Activated naive CD8-positive, alpha-beta T cell treated with anti-CD3 and anti-CD28 coated beads for 36 hours (primary cell): ENCODE measurements at places on chromosomes 1 and 21.

DNA sequence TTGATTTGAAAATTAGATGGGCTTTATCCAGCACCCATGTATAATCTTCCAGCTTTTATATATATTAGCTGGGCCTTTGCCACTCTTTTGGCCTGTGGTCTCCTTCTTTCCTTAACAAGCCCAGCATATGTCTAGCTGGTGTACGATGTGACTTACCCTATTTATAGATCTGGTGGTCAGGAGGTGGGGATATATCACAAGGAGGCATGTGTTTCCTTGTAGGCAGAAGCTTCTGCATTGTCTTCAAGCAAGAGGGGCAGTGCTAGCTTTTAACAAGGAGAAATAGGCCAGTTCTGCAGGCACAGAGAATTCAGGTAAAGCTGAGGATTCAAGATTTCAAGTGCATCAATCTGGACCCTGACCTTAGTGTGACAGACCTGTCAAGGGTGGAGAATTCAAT is 38.0 kb upstream of the DNASE2B start:
- no peak for DNase-seq

DNA sequence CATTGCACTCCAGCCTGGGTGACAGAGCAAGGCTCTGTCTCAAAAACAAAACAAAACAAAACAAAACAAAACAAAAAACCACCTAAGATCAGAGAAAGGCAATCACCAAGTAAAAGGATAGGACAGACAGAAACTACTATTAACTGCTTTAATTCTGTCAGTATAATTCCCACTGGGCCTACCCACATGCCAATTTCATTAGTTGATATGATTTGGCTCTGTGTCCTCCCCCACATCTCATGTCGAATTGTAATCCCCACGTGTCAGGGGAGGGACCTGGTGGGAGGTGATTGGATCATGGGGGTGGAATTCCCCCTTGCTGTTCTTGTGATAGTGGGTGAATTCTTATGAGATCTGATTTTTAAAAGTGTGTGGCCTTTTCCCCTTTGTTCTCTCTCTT is 27.2 kb upstream of the CAPZB start:
- no peak for DNase-seq

DNA sequence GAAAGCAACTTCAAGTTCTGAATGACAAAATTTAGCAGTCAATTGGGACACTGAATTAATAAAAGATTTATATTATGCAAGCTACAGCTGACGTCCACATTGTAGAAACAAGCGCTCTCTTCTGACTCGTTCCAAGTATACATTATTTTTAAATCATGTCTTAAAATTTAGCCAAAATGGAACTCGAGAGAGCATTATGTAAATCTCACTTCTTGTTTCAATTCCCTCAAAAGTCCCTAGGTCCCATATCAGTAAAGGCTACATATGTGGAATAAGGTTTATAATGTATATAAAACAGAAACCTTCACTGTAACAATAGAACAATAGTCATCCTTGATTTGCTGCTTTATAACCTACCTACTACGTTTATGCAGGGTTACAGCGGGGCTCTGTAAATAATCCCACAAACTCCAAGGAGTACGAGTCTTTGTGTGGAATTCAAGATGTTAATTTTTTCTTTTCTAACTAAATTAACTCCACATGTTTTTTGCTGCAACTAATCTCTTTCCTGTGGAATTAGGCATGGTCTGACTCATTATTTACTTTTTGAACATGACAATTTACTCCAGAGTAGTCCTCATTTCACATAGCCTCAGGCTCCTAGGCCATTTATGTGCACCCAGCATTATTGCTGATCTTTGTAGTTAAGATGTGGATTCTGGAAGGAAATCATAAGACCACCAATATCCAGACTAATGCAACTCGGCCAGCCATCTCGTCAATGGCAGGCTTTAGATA is 785.1 kb downstream of the LTN1 start:
- no peak for DNase-seq

- DNase-seq: no peak
These were observed 173.6 kb upstream of the SGIP1 start for GRCh38 chr1:66360285-66360724.

DNA sequence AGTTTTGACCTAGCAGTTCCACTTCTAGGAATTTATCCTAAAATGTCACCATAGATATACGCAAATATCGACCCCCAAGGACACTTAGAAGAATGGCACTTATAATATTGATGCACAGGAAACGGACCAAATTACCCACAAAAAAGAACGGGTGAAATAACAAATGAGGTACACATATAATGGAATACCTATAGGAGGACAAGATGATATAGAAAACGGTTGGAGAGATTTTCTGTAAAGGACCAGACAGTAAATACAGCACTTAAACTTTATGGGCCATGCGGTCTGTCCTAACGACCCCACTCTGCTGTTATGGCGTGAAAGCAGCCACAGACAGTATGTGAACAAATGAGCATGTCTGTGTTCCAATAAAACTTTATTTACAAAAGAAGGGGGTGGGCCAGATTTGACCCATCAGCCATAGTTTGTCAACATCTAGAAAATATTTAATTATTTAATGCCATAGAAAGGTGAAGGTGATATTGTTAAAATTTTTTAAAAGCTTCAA is 2.4 kb downstream of the TMPRSS3 start:
- DNase-seq: no peak
